Neural crest cell (in vitro differentiated cells): ENCODE measurements at places on chromosomes 6 and 20. TPM values are rescaled to one million over a fixed set of nuclear protein-coding genes. Genes with fewer than 3 reads are reported as not detected.
A peak's percentile ranks its signal among the peaks of the same experiment; 100 is the strongest.

Gene CRIP3
- 2.0 and 2.6 TPM in 2 replicates for total RNA-seq

Gene ITPR3
- total RNA-seq = 16.0 TPM in 2 replicates

Gene UST
- 5.5 and 6.1 TPM in 2 replicates for total RNA-seq

Gene KCNK15
- total RNA-seq = not detected in 2 replicates

Gene B3GALT4
- total RNA-seq = 2.0 and 2.8 TPM in 2 replicates

Gene RNF144B
- 0.23 and 0.59 TPM in 2 replicates for total RNA-seq

Gene HUS1B
- 0.40 and 0.59 TPM in 2 replicates for total RNA-seq

Gene HLA-DMB
- 0.59 and 0.63 TPM in 2 replicates for total RNA-seq

Gene CCN2
- 20.3 and 24.2 TPM in 2 replicates for total RNA-seq

Gene ENPP4
- total RNA-seq = 3.3 and 3.6 TPM in 2 replicates

Gene KIAA1755
- total RNA-seq = 8.6 and 9.5 TPM in 2 replicates

Gene FAM184A
- total RNA-seq = 7.6 and 7.8 TPM in 2 replicates

Gene LRRN4
- not detected in 2 replicates for total RNA-seq

Gene GPX5
- total RNA-seq = not detected in 2 replicates

Gene SLC2A4RG
- 73.3 and 79.1 TPM in 2 replicates for total RNA-seq

- DNase-seq = no peak
Measured at GRCh38 chr6:154229786-154230185, 126.8 kb downstream of the IPCEF1 start.

- no peak for DNase-seq
Measured at GRCh38 chr6:25627001-25627400, 25.0 kb upstream of the SCGN start.

GRCh38 chr6:36265744-36266143 is 4.1 kb upstream of the PNPLA1 start:
- no peak for DNase-seq

GRCh38 chr6:41677124-41677921 is 39.1 kb downstream of the MDFI start:
- no peak for DNase-seq

DNA sequence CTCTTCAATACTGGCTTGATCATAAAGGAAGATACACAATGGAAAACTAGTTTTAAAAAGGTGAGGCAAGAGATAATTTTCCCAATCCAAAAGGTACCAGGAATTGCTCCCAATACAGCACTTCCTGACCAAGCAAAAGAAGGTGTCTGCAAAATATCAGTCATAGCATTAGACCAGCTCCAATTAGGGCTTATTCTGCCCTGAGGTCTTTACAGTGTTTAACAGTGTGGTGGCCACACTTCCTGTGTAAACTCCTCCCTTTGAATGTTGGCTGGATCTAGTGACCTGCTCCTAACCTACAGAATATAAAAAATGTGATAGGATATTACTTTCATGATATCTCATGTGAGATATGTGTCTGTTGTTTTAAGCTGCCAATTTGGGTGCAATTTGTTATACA is 57.1 kb upstream of the BTN3A2 start:
- no peak for DNase-seq

GRCh38 chr20:370151-370600 is 10.4 kb upstream of the TRIB3 start:
- no peak for DNase-seq

GRCh38 chr6:53103993-53104675 is 38.9 kb downstream of the FBXO9 start:
- no peak for DNase-seq

DNA sequence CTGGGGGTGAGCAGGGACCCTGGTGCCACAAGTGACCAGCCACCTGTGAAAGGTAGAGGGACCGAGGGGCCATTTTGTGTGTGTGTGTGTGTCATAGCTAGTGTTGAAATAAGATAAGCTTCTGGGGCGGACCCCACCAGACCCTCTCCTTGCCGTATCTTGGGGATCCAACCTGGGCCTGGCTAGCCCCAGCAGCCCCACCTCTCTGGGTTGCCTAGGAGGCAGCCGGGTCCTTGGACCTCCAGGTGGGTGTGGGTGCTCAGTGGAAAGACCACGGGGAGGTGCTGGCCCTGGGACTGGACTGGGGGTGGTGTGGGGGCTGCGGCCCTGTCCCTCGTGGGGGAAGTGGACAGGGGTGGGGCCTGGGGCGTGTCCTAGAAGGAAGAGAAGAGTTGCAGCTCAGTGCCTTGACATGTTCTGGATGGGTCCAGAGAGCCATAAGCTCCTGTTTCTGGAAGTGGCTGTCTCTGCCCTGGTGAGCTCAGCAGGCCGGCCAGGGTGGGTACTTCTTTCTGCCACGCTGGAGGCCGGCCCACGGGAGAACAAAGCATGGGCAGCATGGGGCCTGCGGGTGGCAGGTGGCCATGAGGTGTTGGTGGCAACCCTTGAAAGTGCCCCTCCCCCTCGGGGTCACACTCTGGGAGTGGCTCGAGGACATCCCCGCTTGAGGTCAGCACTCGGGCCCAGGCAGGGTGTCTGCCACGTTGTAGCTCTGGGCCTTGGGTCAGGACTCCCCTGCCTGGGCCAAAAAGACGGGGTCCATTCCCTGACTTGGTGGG is 8.4 kb downstream of the RBBP8NL start:
- DNase-seq = no peak

DNA sequence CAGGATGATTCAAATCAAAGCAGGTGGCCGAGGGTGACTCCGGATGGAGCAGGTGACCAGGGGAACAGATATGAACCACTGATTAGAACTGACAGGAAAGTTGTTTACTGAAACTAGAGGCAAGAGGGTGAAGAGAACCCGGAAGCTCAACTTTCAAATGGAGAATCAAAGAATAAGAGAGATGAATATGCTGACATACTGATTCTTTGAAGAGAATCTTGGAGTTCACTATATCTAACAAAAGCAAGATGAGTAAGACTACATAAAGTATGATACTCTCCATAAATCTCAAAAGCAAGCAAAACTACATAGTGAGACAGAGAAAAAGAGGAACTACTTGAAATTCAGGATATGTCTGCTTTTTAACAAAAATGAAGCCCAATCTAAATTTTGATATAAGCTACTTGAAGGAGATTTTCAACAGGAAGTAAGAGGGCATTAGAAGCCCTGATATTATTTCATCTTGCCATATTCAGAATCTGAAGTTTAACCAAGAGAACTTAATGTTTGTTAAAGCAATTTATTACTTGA is 4.0 kb upstream of the UBD start:
- DNase-seq = no peak

GRCh38 chr6:32108727-32109113 is 418 bp downstream of the TNXB start:
- DNase-seq = no peak

- no peak for DNase-seq
Measured at GRCh38 chr6:137781639-137782038, 85.4 kb upstream of the TNFAIP3 start.

DNA sequence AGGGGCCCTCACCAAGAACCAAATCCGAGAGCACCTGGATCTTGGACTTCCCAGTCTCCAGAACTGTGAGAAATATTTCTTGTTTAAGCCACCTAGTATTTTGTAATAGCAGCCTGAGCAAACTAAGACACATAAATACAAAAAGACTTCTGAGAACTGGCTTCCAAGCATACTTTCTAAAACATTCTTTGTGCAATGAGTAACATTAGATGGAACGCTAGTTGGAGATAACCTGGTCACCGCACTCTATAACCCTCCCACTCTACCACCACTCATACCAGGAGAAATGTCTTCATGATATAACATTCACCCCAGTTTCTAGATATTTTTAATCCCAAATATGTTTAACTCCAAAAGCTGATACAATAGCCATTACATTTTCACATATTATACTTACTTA is 169.5 kb upstream of the THEMIS start:
- no peak for DNase-seq

DNA sequence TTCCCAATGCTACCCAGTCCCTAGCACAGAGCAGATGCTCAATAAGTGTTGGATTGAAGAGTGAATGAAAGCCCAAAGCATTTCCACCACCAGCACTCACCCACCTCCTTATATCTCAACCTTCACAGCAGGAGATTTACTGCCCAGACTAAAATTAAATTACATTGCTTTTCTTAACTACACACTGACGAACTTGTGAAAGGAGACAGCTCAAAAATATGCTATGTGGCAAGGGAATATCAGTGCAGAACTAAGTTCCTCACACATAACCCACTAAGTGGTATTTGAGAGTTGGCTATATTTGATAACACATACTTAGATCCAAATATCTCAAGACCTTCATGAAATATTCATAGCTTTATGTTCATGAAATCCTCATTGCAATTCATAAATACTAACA is 137.7 kb downstream of the FRK start:
- DNase-seq = no peak

DNA sequence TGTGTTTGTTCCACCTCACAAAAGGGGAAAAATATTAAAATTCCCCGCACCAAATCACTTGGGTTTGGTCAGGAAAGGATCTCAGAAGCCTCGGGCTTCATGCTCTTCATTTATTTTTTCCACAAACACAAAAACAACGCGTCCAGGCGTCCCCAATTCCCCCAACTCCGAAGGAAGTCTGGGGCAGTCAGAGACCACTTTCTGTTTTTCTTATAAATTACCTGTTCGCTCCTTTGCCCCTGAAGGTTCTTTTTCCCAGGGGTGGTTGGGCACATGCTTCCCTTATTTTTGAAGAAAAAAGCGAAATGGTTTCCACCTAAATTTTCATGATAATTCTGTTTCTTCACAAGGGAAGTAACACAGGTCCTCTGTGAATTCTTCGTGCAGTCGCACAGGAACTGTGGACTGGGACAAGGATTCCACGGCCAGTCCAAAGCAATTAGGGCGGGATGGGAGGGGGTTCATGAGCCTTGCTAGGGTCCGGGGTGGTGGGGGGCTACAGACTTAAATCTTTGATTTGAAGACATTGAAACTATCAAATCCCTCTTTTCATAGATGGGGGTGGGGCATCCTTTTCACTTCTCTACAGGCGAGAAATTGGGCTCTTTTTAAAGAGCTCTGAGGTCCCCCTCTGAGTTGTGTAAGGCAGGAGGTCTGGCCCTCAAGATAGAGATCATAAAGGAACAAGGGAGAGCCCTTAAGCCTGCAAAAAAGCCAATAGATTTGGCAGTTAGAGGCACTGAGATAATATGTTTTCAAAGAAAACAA is 30.5 kb upstream of the HFE start:
- no peak for DNase-seq

GRCh38 chr20:5643936-5644335 is 106.3 kb upstream of the SHLD1 start:
- DNase-seq = no peak

DNA sequence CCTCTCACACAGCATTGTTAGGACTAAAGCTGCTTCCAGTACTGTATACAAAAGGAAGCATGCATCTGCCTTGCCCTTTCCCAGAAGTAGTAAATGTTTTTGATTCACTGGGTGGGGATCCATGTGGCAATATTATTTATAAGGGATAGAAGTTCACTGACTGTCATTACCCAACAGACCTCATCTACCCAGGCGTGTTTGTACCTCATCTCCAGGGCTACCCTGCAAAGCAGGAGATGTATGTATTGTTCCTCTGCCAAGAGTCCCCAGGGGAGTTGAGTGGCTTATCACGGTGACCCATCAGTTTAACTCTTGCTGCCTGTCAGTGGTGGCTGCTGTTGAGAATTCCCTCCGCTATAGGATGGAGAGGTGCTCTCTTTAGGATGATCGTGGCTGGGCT is 42.5 kb downstream of the SLC24A3 start:
- DNase-seq = no peak

GRCh38 chr6:169589699-169590257 is 112.1 kb downstream of the WDR27 start:
- no peak for DNase-seq

- DNase-seq = peak; percentile 28
Measured at GRCh38 chr6:21987501-21987957, 309.3 kb downstream of the PRL start.

- DNase-seq = no peak
Measured at GRCh38 chr6:129875610-129876520, 14.8 kb upstream of the TMEM244 start.

- no peak for DNase-seq
Measured at GRCh38 chr20:37519508-37520418, 1.3 kb upstream of the NNAT start.

DNA sequence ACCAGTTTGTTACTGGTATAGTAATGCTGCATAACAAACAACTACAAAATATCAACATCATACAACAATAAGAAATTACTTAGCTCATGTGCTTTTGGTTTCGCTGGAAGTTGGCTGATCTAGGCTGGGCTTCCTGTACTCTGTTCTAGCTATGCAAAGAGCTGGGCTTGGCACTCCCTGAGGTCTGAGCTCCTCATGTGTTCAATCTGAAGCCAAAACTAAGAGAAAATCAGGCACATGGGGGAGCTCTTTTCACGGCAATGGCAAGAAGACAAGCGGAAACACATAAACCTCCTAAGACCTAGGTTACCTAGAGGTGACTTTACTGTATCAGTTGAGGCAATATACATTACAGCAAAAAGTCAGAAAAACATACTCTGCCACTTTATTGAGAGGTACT is 574.2 kb downstream of the KHDRBS2 start:
- DNase-seq = peak; percentile 2

GRCh38 chr6:34475238-34475682 is 9.4 kb downstream of the PACSIN1 start:
- DNase-seq = no peak

DNA sequence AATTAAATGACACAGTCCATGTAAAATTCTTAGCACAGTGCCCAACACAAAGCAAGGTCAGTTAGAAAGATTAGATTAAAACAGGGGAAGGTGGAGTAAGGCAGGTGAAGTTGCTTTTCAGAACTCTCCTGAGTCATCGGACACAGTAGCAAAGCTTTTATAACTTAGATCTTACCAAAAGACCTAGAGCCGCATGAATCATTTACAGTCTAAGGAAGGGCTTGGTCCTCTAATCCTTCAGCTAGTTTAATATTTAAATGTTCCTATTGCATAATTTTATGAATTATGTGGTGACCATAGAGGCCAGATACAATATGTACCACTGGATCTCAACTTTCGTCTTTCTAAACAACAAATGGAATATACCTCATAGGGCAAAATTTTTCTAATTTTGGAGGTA is 202.1 kb upstream of the SNX9 start:
- no peak for DNase-seq

DNA sequence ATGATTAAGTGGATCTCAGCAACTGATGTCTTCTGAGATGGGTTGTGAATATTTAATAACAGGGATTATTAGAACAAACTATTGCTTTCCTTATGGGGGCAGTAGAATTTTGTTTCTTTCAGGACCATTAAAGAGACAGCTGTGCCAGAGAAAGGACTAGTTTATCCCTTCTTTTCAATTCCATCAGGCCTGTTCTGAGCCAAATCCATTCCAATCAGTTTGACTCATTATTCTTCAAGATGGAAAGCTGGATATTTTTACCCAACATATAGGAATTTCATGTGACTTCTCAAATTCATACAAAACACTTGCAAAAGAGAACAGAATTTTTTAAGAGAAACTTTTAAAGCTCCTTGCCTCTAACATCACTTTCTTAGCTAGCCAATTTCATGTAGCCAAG is 722.0 kb upstream of the FLRT3 start:
- no peak for DNase-seq

DNA sequence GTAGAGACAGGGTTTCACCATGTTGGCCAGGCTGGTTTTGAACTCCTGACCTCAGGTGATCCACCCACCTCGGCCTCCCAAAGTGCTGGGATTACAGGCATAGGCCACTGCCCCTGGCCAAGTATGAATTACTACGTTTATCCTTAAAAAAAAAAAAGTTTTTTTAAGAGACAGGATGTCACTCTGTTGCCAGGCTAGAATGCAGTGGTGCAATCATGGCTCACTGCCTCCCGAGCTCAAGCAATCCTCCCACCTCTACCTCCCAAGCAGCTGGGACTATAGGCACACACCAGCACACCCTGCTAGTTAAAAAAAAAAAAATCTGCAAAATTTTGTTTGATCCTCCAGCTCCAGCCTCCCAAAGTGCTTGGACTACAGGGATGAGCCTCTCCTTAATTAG is 23.1 kb downstream of the IYD start:
- DNase-seq = no peak
